Airway epithelial cell (primary cell): ENCODE measurements at places on chromosomes 1 and 21. TPM values are rescaled to one million over a fixed set of nuclear protein-coding genes. Genes with fewer than 3 reads are reported as not detected.

LIX1L gene
- total RNA-seq: 11.7 and 11.8 TPM in 2 replicates

KRTAP19-8 gene
- not detected in 2 replicates for total RNA-seq

SDCCAG8 gene
- total RNA-seq: 23.3 and 43.4 TPM in 2 replicates

CTH gene
- total RNA-seq: 1.3 and 1.6 TPM in 2 replicates

CLCNKA gene
- not detected in 2 replicates for total RNA-seq
